Hematopoietic multipotent progenitor cell treated with erythropoietin and hydrocortisone succinate and interleukin-3 and kit ligand, for 6 days (in vitro differentiated cells): ENCODE measurements at places on chromosomes 16 and 17.
A peak's percentile ranks its signal among the peaks of the same experiment; 100 is the strongest.

DNA sequence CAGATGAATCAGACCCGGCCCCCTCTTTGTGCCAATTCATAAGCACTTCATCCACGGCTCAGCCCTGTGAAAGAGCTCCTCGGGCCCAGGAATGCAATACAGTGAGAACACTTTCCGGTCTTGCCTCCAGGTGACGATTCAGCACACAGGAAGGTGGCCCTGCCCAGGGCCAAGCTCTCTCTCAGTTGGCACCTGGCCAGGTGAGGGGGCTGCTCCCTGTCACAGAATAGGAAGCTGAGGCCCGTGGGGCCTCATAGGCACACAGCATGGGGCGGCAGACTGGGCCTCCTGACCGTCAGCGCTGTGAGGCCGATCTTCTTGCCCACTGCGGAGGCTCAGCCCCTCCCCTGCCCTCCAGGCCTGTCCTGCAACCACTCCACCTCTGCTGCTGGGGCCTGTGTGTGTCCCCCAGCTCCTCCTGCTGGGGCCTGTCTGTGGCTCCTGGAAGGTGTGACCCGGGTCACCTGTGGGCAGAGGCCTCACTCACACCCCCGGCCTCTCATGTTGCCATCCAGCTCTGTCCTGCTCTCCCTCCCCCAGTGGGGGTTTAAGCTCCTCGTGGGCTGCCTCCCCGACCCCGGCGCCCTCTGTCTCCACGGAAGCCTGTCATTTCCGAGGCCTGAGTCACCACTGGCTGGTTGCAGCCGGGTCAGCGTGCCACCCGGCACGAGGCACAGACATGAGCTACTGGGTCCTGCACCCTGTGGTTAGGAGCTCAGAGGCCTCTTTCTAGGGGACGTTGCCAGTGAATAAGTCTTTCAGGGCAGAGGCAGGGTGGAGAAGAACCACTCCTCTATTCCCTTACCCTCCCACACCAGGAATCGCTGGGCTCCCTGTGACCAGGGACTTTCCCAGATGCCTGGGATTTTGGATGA lies 114.4 kb downstream of the SEC14L1 start:
- DNase-seq = no peak

GRCh38 chr16:53743149-53743566 lies 39.2 kb downstream of the FTO start:
- DNase-seq = peak; percentile 65

DNA sequence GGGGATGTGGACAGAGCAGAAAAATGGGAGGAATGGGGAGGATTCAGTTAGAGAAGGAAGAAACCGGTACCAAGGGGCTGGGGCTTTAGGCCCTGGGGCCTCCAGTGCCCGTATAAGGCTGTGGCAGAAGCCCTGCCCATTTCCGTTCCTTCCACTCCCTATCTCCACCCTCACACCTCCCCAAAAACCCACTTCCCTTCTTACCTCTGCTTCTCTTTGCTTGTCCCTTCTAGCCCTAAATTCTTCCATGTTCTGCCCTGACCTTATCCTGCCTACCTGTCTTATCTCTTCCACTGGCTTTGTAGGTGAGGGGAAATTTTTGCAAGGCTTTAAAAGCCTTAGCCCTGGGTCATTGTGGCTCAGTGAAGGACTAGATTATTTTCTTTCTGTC lies 4.1 kb downstream of the RNF167 start:
- peak; percentile 89 for DNase-seq

DNA sequence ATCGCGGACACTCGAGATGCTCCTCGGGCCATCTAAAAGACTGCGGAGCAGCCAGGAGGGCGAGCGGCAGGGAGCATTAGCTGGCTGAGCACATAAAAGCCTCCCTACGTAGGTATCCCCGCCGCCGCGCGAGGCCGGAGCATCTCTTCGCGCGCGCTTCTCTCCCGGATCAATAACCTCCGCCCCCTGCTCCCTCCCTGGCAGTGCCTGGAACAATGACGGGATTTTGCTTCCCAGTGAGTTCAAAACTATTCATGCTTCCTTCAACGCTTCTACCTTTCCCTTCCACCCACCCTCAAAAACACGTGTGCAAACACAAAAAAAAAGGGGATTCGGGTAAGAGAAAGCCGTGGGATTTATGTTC lies 984 bp downstream of the CENPV start:
- DNase-seq = peak; percentile 67

GRCh38 chr16:86476956-86477534 lies 33.3 kb upstream of the FOXF1 start:
- DNase-seq = no peak

GRCh38 chr16:78996790-78997189 lies 603.7 kb downstream of the MAF start:
- DNase-seq = no peak

DNA sequence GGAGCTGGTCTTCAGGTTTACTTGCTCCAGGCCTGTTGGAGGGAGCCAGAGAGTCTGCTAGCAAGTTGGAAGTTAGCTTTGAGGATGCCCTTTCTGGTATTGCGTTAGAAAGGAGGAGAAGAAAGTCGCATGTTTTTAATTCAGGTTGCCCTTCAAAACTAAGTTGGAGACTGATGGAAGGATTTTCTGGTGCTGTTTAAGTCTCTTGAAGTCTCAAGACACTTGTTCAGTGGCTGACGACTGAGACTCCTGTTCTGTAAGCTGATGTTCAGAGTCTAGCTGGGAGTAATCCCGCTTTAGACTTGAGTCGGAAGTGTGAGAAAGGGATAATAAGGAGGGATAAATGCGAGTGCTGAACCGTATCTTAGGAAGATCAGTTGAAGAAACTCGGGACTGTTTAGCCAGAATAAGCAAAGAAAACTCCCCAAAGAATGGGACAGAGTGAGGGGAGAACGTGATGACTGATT lies 740 bp downstream of the AATF start:
- DNase-seq = no peak

- peak; percentile 15 for DNase-seq
These were observed 72.0 kb downstream of the FTO start for GRCh38 chr16:53775821-53776431.

GRCh38 chr17:40038882-40039513 lies 15.2 kb downstream of the MED24 start:
- peak; percentile 66 for DNase-seq

DNA sequence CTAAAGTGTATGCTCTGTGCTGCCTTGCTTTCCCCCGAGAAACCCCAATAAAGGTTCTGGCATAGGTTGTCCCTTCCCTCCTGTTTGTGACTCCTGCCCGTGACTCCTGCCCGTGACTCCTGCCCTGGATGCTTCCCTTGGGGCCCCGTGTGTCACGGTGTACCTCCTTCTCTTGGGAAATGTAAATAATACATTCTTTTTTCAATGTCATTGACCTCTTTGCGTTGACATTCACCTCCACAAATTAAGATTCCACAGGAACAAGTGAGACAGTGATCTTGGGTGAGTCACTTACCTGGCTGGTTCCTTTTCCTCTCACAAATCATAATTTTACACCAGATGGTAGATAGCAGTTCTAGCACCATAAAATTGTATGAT lies 632 bp downstream of the CCL15 start:
- DNase-seq = no peak

GRCh38 chr16:48681520-48681919 lies 71.5 kb upstream of the N4BP1 start:
- peak; percentile 2 for DNase-seq

DNA sequence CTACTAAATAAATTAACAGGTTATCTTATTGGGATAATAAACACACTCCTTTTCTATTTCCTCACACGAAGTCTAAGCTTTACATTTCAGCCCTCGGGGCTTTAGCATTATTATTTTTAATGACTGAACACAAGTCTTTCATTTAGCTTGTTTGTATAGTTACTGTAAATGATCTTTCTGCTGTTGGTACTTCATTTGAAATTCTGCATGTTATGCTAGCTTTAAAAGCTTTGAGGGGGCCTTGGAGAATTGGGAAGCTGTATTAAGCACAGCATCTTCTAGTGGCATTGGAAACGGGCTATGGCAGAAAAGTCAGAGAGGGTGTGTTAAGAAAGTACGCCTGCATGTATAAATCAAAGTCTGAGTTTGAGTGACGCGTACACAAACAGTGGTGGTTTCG lies 243.7 kb downstream of the FTO start:
- no peak for DNase-seq
